ENCODE measurements at places on chromosomes 12 and 14.

DNA sequence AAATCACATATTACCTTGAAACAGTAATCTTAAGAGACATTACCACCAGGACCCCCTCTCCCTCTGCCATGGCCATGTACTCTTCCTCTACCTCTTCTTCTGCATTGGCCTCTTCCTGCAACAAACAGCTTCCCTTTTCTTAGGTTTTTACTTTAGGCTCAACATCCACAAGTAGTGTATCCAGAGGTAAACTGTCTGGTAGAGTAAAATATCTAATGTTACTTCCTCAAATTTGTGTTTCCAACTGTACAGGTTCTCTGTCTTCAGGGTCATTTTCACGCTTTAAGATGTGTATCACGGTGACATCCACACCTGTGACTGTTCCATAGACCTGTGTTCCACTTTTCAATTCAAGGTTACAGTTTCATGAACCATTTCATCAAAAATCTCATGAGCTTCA, 13.4 kb downstream of the CDK17 start:
- no peak for DNase-seq

- no peak for DNase-seq
These were observed 208.2 kb downstream of the DAD1 start for GRCh38 chr14:22380571-22381407.

DNA sequence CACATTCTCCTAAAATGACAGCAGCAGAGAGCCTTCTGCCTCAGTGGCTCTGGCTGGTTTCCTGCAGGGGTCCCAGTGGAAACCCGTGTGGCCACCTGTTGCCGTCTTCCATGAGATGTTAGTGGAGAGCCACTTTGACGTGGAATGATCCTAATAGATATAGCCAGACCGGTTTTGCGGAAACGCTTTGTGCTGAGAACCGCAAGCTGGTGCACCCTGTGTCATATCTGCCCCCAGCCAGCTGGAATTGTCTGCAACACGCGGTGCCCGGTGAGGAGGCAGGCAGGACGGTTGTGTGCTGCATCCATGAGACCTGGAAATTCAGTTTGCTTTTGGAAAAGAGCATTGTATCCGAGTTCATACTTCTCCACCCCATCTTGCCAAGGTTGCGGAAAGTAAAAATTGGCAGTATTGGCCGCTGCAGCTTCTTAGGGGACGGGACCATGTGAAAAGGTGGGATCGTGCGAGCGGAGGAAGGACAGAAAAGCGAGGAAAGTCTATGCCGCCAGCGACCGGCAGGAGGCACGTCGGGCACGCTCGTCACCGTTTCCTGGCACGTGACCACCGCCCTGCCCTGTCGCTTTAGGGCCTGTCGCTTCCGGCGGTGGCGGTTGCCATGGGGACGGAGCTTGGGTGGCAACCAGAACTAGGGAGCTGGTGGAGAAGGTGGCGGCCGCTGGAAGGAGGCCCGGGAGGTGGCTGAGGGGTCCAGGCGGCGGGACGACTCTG, at the start of gene CFAP251:
TSS of gene CFAP251 (plus strand) at position 643 of the 729 bp plus-strand sequence. CDS start 2,714 bp downstream, outside the sequence.
- DNase-seq = peak; percentile 98

- no peak for DNase-seq
These were observed 3.4 kb upstream of the CDH24 start for GRCh38 chr14:23060536-23061260.

GRCh38 chr14:68888883-68889282, 90.2 kb downstream of the ACTN1 start:
- no peak for DNase-seq

DNA sequence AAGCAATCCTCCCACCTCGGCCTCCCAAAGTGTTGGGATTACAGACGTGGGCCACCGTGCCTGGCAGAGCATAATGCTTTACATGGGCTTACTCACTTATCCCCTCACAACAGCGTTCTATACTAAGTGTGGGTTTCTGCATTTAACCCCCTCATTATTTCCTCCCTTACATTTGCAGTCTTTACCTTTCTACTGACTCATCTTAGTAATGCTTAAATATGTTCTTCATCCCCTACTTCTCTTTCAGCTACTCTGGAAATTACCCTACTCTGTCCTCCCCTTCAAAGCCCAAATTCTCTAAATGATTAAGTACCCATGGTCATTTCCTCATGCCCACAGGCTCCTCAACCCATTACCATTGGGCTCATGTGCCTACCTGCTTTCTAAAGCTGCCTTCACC, 40.7 kb downstream of the NKX2-1 start:
- DNase-seq = no peak

GRCh38 chr12:116636608-116637519, 77.7 kb downstream of the MAP1LC3B2 start:
- no peak for DNase-seq

- peak; percentile 91 for DNase-seq
These were observed 203.4 kb downstream of the KIF26A start for GRCh38 chr14:104341532-104342434.

DNA sequence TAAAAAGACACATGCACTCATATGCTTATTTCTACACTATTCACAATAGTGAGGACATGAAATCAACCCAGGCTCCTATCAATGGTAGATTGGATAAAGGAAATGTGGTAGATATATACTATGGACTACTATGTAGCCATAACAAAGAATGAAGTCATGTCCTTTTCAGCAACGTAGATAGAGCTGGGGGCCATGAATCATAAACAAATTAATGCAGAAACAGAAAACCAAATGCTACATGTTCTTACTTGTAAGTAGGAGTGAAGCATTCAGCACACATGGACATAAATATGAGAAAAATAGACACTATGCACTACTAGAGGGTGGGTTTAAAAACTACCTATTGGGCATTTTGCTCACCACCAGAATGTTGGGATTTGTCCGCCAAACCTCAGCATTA, 278.0 kb upstream of the MIS18BP1 start:
- DNase-seq = no peak

DNA sequence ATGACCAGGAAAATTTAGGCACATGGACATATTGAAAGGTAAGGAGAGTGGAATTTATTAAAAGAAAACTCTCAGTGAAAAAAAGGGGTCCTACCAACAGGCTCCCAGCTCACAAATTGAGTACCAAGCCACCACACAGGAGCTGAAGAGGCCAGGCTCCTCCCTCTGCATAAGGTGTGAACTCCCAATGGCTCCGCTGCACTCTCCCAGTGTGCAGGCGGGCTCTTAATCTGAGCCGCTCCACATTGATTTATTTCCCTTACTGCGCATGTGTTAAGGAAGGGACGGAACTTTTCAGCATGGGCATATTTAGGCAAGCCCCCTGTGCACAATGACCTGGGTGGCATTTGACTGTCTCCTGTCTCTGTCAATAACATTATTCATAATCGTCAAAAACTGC, 68.6 kb upstream of the PLEKHG7 start:
- no peak for DNase-seq
